Stimulated activated CD4-positive, alpha-beta T cell treated with anti-CD3 and anti-CD28 coated beads, TNF-alpha, amount 100 ng/mL, for 1 hour (primary cell): ENCODE measurements at places on chromosomes 1 and 21.

GRCh38 chr1:7420470-7421100 lies 350.5 kb upstream of the VAMP3 start:
- no peak for DNase-seq

DNA sequence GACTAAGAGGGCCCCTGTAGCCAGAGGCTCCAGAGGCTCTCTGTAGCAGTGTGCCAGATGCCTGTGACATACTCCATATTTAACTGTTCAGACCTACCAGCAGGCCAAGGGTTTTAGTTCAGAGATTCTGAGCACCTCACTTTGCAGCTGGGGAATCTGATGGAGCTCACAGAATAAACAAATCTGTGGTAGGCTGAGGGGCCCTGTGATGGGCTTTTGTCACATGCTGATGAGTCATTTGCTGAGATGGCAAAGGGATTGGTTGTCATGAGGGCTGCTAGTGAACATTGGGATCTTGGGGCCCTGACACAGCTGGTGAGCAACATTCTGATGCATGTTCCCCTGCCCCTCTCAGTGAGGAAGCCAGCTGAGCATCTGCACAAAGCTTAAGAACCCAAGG lies 482.2 kb downstream of the CAMTA1 start:
- DNase-seq: no peak

- DNase-seq: no peak
Observed at GRCh38 chr1:246417813-246418564, 89.1 kb downstream of the SMYD3 start.

- DNase-seq: no peak
Observed at GRCh38 chr1:235741294-235741693, 91.7 kb upstream of the GNG4 start.

DNA sequence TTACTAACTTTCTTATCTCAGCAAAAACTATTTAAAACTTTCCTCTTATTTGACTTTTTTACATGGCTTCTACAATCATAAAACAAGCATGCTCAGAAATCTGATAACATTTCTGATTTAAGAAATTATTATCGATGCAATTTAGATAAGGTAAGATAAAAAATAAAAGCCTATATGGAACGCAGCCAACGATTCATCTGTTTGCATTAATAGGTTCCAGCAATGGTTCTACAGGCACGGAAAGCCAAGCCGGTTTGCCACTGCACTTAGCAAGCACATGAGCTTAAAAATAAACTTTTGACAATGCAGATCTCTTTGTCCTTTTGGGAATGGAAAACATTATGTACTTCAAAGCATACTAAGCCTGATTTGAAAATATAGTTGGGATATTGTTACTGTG lies 77.5 kb upstream of the KCNK2 start:
- no peak for DNase-seq

GRCh38 chr21:17828223-17828622 lies 9.1 kb upstream of the C21orf91 start:
- DNase-seq: no peak

DNA sequence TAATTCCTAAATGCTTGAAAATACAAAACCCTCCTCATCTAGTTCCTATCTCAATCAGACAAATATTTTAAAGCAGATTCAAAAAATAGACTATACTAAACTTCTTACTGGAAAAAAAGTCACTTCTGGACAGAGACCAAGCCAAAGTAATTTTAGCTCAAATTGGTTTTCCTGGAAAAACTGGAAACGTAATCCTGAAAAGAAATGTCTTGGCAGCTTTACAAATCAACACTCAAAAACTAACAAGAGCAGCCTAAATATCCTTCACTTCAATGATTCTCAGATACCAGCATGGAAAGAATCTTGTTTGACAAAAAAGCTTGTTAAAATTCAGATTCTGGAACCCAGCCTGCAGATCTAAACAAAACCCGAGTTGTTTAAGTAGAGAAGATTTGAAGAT lies 9.1 kb upstream of the GPR88 start:
- DNase-seq: no peak

- no peak for DNase-seq
Observed at GRCh38 chr21:26840912-26841311, 4.3 kb downstream of the ADAMTS1 start.

DNA sequence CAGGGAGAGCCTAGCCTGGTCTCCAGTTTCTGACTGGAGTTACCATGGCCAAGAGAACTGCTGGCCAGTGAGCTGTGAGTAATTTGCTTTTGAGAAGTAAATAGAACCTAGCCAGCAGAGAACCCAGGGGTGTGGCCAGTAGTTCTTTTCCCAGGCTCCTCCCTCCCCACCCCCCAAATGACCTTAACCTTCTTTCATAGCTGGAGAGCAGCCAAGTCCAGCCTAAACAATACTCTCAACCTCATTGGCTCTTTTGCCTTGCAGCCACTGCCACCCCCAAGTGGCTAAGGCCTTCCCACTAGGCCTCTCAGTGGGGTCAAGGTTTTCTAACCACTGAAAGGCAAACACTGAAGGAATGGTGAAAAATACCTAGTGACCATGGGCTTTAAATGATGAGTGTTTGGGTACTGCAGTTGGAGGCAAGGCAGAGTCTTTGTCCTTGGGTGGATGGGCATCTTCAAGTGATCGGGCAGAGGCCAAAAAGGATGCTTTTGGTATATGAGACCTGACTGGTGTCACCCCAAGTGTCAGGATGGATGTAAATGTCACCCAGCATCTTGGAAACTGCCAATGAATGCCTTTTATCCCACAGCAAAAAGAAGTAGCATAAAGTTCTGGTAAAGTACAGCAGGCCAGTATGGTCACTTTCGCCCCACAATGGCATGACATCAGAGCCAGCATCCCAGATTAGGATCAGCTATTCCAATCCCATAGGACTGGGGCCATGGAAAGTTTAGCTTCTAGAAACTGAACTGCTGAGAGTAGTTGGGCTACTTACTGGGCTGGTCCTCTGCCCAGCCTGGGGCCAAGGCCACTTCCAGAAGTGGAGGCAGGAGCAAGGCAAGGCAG lies 3.5 kb upstream of the PIGV start:
- no peak for DNase-seq

GRCh38 chr21:29360799-29361765 lies 62.4 kb downstream of the BACH1 start:
- no peak for DNase-seq

GRCh38 chr1:54975356-54976108 lies 4.9 kb upstream of the TMEM61 start:
- no peak for DNase-seq

GRCh38 chr1:174742805-174743653 lies 256.7 kb upstream of the CACYBP start:
- no peak for DNase-seq

GRCh38 chr1:96259399-96259798 lies 462.2 kb upstream of the PTBP2 start:
- DNase-seq: no peak

GRCh38 chr1:88275259-88275862 lies 408.7 kb upstream of the PKN2 start:
- no peak for DNase-seq

DNA sequence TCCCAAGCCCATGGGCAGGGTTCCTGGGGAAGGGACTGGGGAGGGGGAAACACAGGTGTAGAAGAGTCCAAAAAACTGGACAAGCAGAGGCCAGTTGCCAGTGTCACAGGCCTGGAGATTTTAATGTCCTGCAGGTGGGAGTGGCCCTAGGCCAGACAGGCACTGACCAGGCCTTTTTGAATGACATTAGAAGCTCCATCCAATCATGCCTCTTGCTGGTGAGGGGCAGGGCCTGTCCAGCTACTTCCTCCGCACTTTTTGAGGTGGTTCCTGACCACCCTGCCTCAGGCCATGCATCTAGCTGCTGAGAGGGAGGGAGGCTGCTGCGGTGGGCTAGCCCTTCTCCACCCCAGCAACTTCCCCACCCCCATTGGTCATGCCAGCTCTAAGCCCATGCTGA lies 15.9 kb upstream of the KIF21B start:
- no peak for DNase-seq

- DNase-seq: no peak
Observed at GRCh38 chr1:203281851-203282661, 23.3 kb upstream of the BTG2 start.

DNA sequence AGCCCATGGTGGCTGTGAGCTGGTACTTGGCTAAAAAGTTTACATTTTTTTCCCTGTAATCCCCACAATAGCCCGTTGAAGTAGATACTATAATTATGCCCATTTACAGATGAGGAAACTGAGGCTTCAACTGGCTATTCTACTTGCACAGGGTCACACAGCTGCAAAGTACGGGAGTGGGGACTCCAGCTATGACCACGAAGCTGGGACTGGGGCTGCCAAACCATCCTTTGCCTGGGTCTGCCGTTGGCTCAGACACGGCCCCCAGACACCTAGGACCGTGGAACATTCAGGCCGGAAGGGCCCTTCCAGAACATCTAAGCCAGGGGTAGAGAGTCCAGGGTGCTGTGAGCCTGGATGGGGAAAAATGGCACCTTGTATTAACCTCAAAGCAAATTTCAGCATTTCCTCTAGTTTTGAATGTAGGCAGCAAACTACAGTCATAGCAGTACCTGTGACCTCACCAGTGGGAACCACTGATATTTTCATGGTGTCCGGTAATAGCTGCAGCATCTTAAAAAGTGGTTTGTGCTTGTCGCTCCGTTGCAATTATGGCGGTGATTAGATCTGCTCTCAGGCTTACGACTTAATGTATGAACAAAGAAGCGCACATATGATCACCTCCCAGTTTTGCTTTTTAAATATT lies 4.3 kb downstream of the TP73 start:
- no peak for DNase-seq

GRCh38 chr1:54305906-54306514 lies 100.2 kb downstream of the SSBP3 start:
- no peak for DNase-seq

DNA sequence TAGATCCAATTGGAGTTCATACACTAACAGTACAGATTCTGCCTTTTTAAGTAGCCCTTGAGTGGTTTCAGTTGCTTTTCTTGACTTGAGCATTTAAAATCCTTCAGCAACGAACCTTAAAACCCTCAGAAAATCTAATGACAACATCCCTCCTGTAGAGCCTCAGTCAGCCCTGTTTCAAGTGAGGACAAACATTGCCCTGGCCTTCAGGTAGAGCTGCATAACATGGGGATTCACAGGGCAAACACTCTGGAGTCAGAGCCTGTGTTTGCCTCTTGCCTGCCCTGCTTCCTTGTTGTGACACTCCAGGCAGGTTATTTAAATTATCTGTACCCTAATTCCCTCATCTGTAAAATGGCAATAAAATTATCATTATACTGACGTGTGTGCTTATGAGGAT lies 96.1 kb upstream of the KCNA3 start:
- DNase-seq: no peak

DNA sequence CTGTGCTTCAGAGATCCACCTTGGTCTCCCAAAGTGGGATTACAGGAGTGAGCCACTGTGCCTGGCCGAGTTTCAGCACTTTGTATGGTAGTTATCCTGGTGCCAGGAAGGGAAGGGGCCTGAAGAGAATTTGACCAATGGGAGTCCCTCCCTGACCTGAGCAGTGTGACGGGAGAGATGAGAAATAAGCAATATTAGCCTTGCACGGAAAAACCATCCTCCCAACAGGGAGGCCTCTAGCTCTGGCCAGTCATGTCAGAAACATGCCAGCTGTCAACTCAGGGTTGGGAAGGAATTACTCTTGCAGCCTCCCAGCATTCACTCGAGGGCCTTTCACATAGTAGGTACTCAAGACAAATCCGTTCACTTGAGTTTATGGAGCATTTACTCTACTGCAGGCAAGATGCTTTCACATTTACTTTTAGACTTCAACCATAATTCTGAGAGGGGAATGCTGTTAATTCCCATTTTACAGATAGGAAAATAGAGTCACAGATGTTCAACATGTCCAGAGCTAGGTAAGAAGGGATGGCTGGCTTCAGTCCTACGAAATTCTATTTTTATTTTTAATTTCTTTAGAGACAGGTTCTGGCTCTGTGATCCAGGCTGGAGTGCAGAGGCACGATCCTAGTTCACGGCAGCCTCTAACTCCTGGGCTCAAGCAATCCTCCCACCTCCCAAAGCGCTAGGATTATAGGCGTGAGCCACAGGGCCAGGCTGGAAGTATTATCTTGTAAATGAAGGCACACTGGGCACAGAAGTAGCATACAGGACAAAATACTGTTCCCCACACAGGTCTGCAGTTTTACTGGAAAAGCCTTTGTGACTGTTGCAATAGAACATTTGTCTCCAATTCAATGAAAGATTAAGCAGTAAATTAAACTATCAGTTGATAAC lies 3.2 kb upstream of the ATP13A2 start:
- no peak for DNase-seq

- DNase-seq: no peak
Observed at GRCh38 chr1:240836271-240836670, 224.3 kb upstream of the GREM2 start.

GRCh38 chr1:227225715-227226346 lies 92.5 kb downstream of the CDC42BPA start:
- DNase-seq: no peak

DNA sequence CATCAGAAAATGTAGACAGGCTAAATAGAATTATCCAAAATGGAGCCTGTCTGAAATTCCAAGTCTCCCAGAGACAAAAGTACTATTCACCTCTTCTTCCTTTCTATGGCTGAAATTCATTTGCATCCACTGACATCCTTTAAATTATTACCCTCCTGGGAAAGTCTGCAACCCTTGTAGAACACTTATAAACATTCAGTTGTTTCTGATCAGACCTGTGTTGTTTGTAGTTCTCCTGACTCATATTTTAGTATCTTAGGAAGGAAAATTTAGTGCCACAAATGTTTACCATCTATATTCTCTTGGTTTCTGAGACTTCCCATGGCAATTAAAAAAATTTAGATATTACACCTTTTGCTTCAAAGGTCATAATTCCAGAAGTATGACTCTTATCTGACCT lies 69.6 kb upstream of the C1orf105 start:
- DNase-seq: no peak

DNA sequence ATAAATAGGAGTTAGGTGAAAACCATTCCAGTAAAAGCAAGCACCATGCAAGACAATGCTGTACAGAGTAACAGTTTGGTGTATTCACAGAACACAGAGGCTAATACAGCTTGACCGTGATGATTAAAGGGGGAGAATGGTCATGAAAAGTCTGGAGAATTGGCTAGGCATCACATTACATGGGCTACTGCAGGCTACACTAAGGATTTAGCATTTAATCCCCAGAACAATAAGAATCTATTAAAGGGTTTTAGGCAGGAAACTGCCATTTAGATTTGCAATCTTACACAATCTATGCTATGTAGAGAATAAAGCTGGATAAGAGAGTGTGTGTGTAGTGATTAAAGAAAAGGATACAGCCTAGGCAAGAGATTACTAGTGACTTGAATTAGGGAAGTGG lies 30.6 kb downstream of the HFM1 start:
- DNase-seq: no peak

- DNase-seq: no peak
Observed at GRCh38 chr1:228150120-228150460, 360 bp downstream of the GJC2 start.

DNA sequence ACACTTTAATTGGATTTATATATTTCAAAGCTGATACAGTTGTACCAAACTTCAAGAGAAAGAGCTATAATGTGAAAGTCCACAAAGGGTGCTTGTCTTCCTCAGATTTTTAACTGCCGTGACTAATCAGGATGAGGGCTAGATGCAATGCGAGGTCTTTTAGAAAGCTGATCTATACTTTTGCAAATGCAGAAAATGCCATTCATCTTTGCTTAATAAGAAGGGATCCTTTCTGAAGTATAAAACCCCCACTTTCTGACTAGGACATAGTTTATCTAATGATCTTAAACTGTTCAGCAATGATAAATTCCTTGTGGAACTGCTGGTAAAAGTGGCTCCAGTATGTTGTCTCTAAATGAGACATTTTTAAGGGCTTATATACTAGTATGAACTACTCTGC lies 102.7 kb upstream of the NGF start:
- no peak for DNase-seq

GRCh38 chr1:225685476-225686176 lies 32.7 kb upstream of the ENAH start:
- DNase-seq: no peak

- no peak for DNase-seq
Observed at GRCh38 chr21:23524685-23525084, 2082.6 kb downstream of the MRPL39 start.
